ENCODE measurements at places on chromosomes 16 and 17.

GRCh38 chr16:55147396-55147795 is 176.6 kb upstream of the IRX6 start:
- no peak for DNase-seq

DNA sequence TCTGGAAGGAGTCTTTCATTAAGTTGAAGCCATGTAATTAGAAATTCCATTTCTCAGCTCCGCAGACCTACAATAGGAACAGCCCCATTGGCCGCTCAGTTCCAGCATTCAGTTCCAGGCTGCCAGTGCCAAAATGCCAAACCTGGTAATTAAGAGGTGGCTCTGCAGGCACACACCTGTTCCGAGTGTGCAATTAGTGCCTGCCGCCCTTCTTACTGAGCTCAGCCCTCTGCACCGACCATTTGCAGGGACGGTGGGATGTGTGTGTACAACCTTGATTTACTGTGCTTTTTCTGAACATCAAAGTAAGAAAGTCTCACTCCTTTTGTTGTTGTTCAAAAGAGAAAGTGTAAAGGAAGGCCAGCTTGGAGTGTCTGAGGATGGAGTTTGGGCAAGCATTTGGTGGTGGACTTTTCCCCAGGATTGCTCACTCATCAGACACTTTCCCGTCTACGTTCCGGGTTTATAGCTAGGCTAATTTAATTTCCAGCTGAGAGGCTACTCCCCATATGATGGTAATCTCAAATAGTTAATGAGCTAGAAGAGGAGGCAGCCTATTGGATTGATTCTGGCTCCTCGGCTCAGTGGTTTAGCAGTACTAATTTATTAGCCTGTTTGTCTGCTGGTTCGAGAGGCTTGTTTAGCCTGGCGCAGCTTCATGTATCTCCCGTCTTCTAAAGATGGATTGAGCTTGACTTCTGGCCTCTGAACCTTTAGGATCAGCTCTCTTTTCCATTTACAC is 20.0 kb downstream of the HS3ST3B1 start:
- DNase-seq = no peak

GRCh38 chr17:68909066-68909465 is 46.1 kb downstream of the ABCA8 start:
- DNase-seq = no peak

- DNase-seq = no peak
These were observed 42.4 kb downstream of the SREBF1 start for GRCh38 chr17:17794382-17794781.

DNA sequence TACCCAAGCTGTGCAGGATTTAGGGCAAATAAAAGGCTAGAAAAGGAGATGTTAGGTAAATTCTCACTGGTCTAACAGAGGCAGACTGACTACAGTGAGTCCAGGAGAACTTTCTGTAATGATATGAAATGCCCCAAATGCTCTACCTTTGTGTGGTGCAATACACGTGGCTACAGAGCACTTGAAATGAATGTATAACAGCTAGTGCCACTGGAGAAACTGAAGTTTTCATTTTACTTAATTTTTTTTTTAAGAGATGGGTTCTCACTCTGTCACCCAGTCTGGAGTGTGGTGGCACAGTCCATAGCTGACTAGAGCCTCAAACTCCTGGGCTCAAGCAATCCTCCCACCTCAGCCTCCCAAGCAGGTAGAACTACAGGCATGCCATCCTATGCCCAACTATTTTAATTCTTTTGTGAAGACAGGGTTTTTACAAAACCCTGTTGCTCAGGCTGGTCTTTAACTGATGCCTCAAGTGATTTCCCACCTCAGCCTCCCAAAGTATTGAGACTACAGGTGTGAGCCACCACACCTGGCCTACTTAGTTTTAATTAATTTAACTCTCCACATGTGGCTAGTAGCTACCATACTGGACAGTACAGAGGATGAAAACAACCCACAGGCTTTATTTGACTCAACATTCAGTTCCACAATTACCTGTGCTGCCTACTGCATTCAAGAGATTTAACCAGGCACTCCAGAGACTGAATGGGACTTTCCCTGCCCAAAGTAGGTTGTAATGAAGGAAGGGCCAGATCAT is 84.8 kb upstream of the PLEKHM1 start:
- DNase-seq = no peak

GRCh38 chr17:57752031-57752905 is 7.2 kb upstream of the CCDC182 start:
- no peak for DNase-seq

GRCh38 chr17:76146053-76146851 is 5.2 kb upstream of the FOXJ1 start:
- no peak for DNase-seq

DNA sequence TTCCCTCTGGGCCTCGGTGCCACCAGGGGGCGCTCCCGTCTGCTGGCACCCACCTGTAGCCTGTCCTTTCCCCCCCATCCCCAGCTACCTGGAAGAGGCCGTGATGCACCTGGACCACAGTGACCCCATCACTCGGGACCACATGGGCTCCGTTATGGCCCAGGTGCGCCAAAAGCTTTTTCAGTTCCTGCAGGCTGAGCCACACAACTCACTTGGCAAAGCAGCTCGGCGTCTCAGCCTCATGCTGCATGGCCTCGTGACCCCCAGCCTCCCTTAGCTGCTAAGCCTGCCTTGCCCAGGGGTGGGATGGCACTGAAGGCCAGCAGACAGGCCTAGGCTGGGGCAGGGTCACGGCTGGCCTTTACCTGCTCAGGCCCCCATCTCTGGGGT is 818 bp upstream of the NRN1L start:
- peak; percentile 81 for DNase-seq

GRCh38 chr16:54370278-54371040 is 83.9 kb upstream of the IRX3 start:
- no peak for DNase-seq

- DNase-seq = no peak
These were observed 37.7 kb upstream of the ABCA6 start for GRCh38 chr17:69179227-69179952.

- DNase-seq = no peak
These were observed 45.6 kb downstream of the SMPD3 start for GRCh38 chr16:68402748-68403040.

GRCh38 chr17:68006797-68007196 is 10.5 kb upstream of the C17orf58 start:
- DNase-seq = no peak

DNA sequence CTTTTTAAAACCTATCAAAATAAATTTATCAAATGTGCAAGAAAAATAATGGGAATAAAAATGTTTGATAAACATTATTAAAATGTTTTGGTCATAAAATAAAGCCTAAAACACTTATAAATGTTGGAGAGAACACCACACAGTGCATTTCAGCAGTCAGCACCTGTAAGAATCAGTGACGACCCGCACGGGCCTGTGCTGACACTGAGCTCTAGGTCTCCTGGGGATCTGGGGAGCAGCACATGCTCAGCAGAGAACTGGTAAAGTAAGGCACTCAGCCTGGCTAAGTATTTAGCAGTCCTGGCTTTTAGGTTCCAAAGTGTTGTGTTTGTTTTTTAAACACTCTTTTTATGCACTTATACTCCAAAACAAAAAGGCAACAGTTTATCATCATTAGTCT is 46.9 kb downstream of the HELZ start:
- no peak for DNase-seq

DNA sequence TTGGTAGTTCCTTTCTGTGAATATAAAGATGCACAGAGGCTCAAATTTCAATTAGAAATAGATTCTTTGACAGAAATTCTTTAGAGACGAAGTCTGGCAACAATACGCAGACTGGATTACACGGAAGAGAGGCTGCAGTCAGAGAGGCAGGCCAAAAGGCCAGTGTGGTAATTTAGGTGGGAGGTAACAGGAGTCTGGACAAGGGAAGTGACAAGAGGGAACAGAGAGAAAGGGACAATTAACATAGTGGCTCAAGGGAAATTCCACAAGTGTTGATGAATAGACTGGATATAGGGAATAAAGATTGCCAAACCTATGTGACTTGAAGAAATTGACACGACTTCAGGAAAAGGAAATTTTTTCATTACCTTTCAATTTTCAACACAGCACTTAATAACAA is 54.6 kb downstream of the STX8 start:
- DNase-seq = no peak

GRCh38 chr16:17286443-17286842 is 184.3 kb downstream of the XYLT1 start:
- DNase-seq = no peak

DNA sequence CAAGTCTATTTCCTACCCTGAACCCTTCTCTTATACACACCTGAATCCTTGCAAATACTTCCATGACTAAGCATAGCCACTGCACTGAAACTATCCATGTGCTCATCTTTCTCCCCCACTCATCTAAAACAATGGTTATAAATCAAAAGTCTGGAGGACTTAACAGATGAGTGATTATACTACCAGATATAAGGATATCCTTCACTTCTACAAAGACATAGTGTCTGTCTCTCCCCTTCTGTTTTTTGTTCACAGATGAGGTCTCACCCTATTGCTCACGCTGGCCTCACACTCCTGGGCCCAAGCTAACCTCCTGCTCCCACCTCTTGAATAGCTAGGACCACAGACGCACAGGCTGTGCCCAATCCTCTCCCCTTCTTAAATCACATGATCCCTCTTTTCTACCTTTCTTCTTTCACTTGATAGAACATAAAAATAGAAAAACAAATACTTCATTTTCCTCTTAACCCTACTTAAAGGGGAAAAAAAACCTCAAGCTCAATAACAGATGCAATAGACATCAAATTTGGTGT is 19.2 kb downstream of the CEP112 start:
- DNase-seq = no peak

GRCh38 chr16:27113341-27113841 is 46.7 kb downstream of the C16orf82 start:
- no peak for DNase-seq

DNA sequence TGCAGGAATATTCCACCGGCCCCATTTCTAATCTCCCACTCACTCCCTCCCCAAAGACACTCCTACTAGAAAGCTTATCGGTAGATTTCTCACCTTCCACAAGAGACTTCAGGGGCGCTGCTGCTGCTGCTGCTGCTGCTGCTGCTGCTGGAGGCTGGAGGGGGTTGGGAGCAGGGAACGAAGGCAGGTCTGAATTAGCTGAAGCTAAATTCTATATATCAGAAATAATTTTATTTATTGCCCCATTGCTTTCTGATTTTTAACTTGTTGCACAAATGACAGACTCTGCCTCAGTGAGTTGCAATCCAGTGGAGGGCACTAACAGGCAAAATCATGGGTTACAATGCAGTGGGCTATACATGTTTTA is 25.8 kb upstream of the HLF start:
- no peak for DNase-seq

- DNase-seq = no peak
These were observed 746 bp upstream of the POLG2 start for GRCh38 chr17:64497565-64498035.

All from activated naive CD8-positive, alpha-beta T cell treated with anti-CD3 and anti-CD28 coated beads, Interleukin-2, amount 50 U/mL, for 24 hours (primary cell).